ENCODE measurements at places on chromosomes 16 and 17.

GRCh38 chr17:53475002-53475401 is 347.7 kb upstream of the KIF2B start:
- no peak for DNase-seq

DNA sequence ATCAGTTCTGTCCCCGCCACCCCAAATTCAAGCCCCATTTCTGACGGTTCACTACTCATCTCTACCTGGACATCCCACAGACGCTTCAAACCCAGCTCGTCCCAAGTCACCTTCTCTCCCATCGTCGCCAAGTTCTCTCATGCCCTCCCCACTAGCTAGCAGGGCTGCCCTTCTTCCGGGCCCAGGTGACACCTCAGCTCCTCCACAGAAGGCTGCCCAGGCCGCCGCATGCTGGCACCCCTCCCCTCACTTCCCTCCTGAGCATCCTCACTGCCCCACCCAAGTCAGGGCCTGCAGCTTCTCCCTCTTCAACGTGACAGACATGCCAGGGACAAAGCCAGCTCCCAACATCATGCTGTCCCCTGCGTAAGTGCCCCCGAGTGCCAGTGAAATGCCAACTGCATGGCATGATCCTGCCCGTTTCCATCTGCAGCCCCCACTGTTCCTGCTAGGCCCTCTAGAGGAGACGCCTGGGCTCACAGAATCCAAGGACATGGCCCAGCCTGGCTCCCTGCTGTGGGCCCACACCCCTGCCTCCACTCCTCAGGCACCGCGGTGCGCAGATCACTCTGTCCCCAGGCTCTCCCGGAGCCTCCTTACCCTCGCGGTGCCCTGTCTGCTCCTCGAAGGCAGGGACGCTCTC is 5.9 kb downstream of the CYB561 start:
- DNase-seq: no peak

GRCh38 chr17:2708585-2709182 is 2.9 kb downstream of the CLUH start:
- no peak for DNase-seq

GRCh38 chr17:55783684-55784245 is 32.9 kb downstream of the PCTP start:
- DNase-seq: no peak

- no peak for DNase-seq
Measured at GRCh38 chr16:11557801-11558200, 28.9 kb downstream of the LITAF start.

DNA sequence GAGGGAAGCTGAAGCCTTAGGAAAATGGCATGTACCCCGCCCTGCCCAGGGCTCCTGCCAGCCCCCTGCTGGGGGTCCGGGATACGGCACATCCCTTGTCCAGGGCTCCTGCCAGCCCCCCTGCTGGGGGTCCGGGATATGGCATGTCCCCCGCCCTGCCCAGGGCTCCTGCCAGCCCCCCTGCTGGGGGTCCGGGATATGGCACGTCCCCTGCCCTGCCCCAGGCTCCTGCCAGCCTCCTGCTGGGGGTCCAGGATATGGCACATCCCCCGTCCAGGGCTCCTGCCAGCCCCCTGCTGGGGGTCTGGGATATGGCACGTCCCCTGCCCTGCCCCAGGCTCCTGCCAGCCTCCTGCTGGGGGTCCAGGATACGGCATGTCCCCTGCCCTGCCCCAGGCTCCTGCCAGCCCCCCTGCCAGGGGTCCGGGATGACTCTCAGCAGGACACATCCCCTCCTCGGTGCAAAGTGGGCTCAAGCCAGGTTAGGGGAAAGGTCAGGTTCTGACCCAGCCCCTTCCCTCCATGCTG is 43.2 kb downstream of the RPH3AL start:
- no peak for DNase-seq

- DNase-seq: no peak
Measured at GRCh38 chr17:78497115-78497540, 80.1 kb downstream of the DNAH17 start.

DNA sequence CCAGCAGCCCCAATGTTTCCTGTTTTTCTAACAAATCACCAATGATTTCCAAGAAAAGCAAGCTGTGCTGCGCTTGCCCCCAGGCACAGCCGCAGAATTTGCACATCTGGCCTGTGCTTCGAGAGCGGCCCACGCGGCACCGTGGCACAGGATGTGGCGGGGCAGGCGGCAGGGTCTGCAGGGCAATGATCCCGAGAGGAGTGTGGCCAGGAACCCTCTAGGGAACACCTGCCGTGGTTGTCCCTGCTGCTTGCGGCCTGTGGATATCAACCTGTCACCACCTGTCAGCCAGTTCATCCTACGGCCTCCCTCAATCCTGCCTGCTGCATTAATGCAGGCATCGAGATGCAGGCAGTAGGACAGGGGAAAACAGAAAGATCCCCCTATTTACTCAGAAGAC is 24.0 kb downstream of the PIK3R5 start:
- DNase-seq: no peak
